ENCODE measurements at places on chromosomes 13 and 19. TPM values are rescaled to one million over a fixed set of nuclear protein-coding genes. Genes with fewer than 3 reads are reported as not detected.

The FAM124A gene
- 19.2 TPM for total RNA-seq

The ZNF626 gene
- total RNA-seq: 11.2 TPM

The CALR gene
- total RNA-seq: 367 TPM

The ZNF429 gene
- 5.6 TPM for total RNA-seq

The CGB8 gene
- not detected for total RNA-seq

The STARD13 gene
- total RNA-seq: 63.4 TPM

The SLC6A16 gene
- total RNA-seq: 1.0 TPM

The IZUMO1 gene
- total RNA-seq: 1.3 TPM

The ONECUT3 gene
- not detected for total RNA-seq

The ZNF112 gene
- 2.0 TPM for total RNA-seq

The NLRP5 gene
- total RNA-seq: not detected

The CEACAM7 gene
- total RNA-seq: not detected

The SLC25A15 gene
- total RNA-seq: 5.5 TPM

The FLT3 gene
- total RNA-seq: 0.37 TPM

The CNN1 gene
- 43.8 TPM for total RNA-seq

The FBXO27 gene
- 7.2 TPM for total RNA-seq

The ZNF471 gene
- total RNA-seq: 5.0 TPM

The FREM2 gene
- total RNA-seq: 1.3 TPM

The SRRM5 gene
- 0.12 TPM for total RNA-seq

The CD79A gene
- total RNA-seq: 0.72 TPM

The FXYD7 gene
- not detected for total RNA-seq

The PNMA8B gene
- 0.93 TPM for total RNA-seq

The CCNE1 gene
- 1.9 TPM for total RNA-seq

The SKA3 gene
- 0.96 TPM for total RNA-seq

The ATP4A gene
- not detected for total RNA-seq

The EXOC3L2 gene
- 3.3 TPM for total RNA-seq

The RASAL3 gene
- total RNA-seq: 3.6 TPM

The NAPSA gene
- 1.3 TPM for total RNA-seq

The GGN gene
- total RNA-seq: not detected

The WIZ gene
- 41.8 TPM for total RNA-seq

The FAM83E gene
- 1.3 TPM for total RNA-seq

The TEX26 gene
- 0.88 TPM for total RNA-seq

The TSHZ3 gene
- total RNA-seq: 6.3 TPM

The TSSK6 gene
- total RNA-seq: not detected

The SOHLH2 gene
- total RNA-seq: not detected

The HSH2D gene
- 1.4 TPM for total RNA-seq

The PABPC3 gene
- total RNA-seq: not detected

The FLT3LG gene
- 2.4 TPM for total RNA-seq

The ADGRE2 gene
- 1.9 TPM for total RNA-seq

The FCER2 gene
- total RNA-seq: 1.8 TPM

The DIRAS1 gene
- total RNA-seq: 0.32 TPM

The CBY2 gene
- not detected for total RNA-seq

The TNFSF9 gene
- 4.2 TPM for total RNA-seq

The ZIC5 gene
- not detected for total RNA-seq

The PGLYRP2 gene
- not detected for total RNA-seq

The RDH8 gene
- not detected for total RNA-seq

The ZNF575 gene
- total RNA-seq: 0.47 TPM

The ZNF560 gene
- not detected for total RNA-seq

The OR10H1 gene
- total RNA-seq: not detected

The ZNF296 gene
- total RNA-seq: 1.4 TPM

The GFY gene
- total RNA-seq: not detected

The IGFLR1 gene
- total RNA-seq: 5.8 TPM

The CEACAM21 gene
- total RNA-seq: 0.84 TPM

The RASGRP4 gene
- total RNA-seq: 27.6 TPM

The NPAS1 gene
- 1.3 TPM for total RNA-seq

Data from omental fat pad (tissue), 4 donors.